ENCODE measurements at places on chromosomes 3 and 15.

- no peak for DNase-seq
Observed at GRCh38 chr3:156620260-156620659, 54.1 kb upstream of the TIPARP start.

DNA sequence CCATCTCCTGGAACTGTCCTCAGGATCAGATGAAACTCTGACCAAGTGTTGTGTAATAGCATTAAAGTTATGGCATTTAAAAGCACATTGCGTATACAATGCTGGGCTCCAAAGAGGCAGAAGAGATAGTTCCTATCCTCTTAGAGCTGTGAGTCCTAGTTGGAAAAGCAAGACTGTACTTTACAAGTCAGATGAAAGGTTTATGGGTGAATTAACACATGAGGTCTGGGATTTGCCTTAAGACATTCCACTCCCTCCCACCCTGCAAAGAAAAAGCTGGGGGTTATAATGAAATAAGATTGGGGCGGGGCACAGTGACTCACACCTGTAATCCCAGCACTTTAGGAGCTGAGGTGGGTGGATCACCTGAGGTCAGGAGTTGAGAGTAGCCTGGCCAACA lies 35.6 kb downstream of the SNAPC5 start:
- DNase-seq: no peak

- DNase-seq: no peak
Observed at GRCh38 chr3:109023656-109024254, 70.1 kb upstream of the GUCA1C start.

- DNase-seq: no peak
Observed at GRCh38 chr3:32614956-32615355, 44.3 kb upstream of the DYNC1LI1 start.

GRCh38 chr3:37985637-37986320 lies 4.8 kb upstream of the VILL start:
- DNase-seq: no peak

DNA sequence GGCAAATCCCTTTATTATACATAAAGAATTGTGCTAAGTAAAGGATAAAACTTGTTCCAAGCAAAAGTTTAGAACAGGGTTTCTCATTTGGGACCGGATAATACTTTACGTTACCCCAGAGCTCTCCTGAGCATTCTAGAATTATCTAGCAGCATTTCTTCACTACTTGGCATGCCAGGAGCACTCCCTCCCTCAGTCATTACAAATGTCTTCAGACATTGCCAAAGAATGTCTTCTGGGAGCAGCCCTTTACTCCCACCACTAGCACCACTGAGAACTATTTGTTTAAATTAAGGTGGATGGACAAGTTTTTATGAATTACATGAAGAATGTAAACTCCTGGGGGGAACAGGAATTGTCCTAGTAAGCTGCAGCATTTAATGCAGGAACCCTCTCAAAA lies 516.4 kb downstream of the GBE1 start:
- DNase-seq: no peak

GRCh38 chr3:105686278-105686897 lies 182.4 kb downstream of the CBLB start:
- no peak for DNase-seq

DNA sequence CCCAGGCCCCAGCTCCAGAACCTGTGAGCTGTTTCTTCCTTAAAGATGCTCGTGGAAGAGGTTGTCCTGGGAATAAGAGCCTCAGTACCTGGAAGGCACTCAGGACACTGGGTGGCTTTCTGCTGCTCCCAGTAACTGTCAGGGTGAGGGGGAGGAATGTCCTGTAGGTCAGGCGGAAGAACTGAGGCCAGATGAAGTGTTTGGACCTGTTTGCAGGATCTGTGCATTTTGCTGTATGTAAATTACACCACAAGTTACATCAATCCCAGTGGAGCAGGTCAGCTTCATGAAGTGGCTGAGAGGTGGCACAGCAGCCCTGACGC lies 27.1 kb downstream of the HDAC11 start:
- DNase-seq: no peak

- no peak for DNase-seq
Observed at GRCh38 chr3:11172096-11172690, 17.9 kb downstream of the HRH1 start.

GRCh38 chr3:160545504-160545871 lies 19.9 kb downstream of the KPNA4 start:
- DNase-seq: no peak

GRCh38 chr15:27935328-27935727 lies 163.8 kb downstream of the OCA2 start:
- DNase-seq: no peak

DNA sequence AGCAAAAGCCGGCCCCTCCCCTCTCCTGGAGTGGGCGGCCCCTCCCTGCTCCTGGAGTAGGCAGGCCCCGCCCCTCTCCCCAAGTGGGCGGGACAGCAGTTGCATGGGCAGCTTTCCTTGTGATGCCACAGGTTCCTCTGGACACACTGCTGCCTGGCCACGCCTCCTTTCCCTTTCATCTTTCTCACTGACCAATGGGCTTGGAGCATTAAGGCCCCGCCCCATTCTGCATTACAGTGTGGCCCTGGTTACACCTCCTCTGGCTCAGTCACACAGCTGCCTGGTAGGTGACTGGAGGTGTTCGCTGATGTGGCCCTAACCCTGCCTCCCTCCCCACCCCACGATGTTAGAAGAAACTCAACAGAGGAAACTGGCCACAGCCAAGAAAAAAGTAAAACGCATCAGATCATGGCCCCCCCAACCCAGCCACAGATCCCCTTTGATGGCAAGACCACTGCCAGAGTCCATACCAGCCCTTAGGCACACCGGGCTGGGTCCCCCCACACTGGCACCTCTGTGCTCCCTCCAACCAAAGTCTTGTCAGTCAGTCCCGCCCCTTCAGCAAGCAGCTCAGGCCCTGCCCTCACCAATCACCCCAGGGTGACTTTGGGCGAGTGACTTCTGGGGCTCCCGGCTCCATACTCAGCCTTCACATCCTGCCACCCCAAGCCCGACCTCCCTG lies 84.3 kb downstream of the ADAMTS7 start:
- no peak for DNase-seq

DNA sequence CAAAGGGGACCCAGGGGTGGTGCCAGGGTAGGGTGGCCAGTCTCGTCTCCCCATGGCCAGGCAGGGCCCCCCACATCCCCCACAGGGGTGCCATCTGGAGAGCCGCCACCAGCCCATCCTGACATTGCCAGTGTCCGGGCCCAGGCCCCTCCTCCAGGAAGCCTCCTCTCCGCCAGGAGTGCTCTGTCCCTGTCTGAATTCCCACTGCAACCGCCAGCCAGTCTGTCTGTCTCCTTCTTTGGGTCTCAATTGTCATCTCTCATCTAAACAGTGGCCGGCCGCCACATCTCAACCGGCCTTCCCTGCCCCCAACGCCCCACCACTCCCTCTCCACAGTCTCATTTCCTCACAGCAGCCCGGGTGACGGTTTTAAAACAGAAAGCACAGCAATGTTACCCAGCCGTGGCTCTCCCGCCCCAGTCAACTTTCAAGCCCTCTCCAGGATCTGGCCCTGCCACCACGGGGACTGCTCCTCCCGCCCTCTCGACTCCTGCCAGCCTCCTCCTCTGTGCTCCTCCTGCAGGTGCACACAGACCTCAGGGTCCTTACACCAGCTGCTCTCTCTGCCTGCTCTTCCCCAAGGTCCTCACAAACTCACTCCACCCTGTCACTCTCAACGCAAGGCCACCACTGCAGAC lies 57.0 kb downstream of the IQSEC1 start:
- DNase-seq: no peak

DNA sequence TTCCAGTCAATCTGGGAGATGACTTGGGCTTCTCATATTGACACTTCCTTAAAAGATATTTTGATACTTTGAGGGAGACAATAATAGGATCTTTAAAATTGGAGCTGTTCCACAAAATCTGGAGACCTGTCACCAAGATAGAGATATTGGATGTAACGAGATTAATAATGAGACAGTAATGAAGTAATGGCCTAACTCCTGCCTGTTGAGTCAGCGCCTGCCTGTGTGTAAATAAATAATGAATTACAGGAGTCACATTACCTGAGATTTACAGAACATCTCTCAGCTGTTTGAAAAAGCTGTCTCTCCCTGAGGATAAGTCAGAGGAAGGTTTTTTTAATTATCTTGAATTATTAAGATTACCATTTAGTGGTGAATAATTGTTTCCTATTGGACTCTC lies 43.8 kb upstream of the MITF start:
- DNase-seq: no peak

- no peak for DNase-seq
Observed at GRCh38 chr3:194939949-194940770, 254.5 kb downstream of the FAM43A start.

- DNase-seq: no peak
Observed at GRCh38 chr3:170033489-170033888, 4.3 kb upstream of the GPR160 start.

- no peak for DNase-seq
Observed at GRCh38 chr3:52290596-52291507, 3.2 kb downstream of the GLYCTK start.

- no peak for DNase-seq
Observed at GRCh38 chr3:197378985-197379718, 80.7 kb upstream of the DLG1 start.

Measured in stimulated activated CD8-positive, alpha-beta memory T cell treated with anti-CD3 and anti-CD28 coated beads, Interleukin-15, amount 100 ng/mL, for 4 hours (primary cell).